Osteocyte (in vitro differentiated cells): ENCODE measurements at places on chromosomes 3 and 15. TPM values are rescaled to one million over a fixed set of nuclear protein-coding genes. Genes with fewer than 3 reads are reported as not detected.

The CCR8 gene
- not detected in 2 replicates for total RNA-seq

The MAGEF1 gene
- total RNA-seq, result 47.5 and 48.6 TPM in 2 replicates

The AHSG gene
- total RNA-seq, result not detected in 2 replicates

The PLCH1 gene
- not detected in 2 replicates for total RNA-seq

The DNAH12 gene
- total RNA-seq, result 0.05 and 0.08 TPM in 2 replicates

The NTRK3 gene
- not detected in 2 replicates for total RNA-seq

The SCAPER gene
- 18.6 and 20.0 TPM in 2 replicates for total RNA-seq

The SLC22A14 gene
- total RNA-seq, result 0.30 and 0.47 TPM in 2 replicates

The IL20RB gene
- total RNA-seq, result 0.55 TPM in 1 of 2 replicates, not detected in the other

The SLC30A4 gene
- 14.8 and 15.4 TPM in 2 replicates for total RNA-seq

The TGM4 gene
- 0.26 TPM in 1 of 2 replicates, not detected in the other for total RNA-seq
